ENCODE measurements at places on chromosomes 12 and 14.

GRCh38 chr14:99042381-99043266 lies 229.4 kb downstream of the BCL11B start:
- no peak for DNase-seq

DNA sequence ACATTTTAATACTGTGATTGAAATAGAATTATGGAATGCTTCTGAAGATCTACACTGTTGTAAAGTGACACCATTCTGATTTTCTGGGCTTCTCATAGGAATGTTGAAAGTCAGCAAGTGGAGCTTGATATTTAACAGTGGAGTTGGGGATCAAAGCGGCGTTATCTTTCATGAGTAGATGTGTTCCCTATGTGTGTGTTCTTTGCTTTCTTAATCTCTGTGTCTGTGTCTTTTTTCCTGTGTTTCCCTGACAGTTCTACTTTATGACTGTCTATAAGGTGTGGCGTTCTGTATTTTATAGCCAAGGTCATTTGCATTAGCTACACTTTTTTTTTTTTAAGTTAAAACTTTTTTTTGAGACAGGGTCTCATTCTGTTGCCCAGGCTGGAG lies 24.7 kb downstream of the SYNE2 start:
- DNase-seq: no peak

GRCh38 chr14:76767681-76768656 lies 6.7 kb downstream of the VASH1 start:
- peak; percentile 85 for DNase-seq

- DNase-seq: no peak
These were observed 62.2 kb downstream of the CLMN start for GRCh38 chr14:95257521-95257920.

DNA sequence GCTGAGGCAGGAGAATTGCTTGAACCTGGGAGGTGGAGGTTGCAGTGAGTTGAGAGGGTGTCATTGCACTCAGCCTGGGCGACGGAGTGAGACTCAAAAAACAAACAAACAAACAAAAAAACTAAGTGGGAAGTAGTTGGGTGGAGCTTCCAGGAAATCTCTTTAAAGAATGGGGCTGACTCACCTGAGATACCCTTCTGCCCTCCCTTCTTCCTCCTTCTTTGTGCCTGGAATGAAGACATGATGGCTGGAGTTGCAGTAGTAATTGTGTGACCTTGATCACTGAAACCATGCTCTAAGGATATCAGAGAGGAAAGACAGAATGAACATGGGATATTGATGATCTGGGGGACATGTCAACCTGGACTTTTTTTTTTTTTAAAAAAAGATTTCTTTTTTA lies 87.6 kb upstream of the MED13L start:
- no peak for DNase-seq

DNA sequence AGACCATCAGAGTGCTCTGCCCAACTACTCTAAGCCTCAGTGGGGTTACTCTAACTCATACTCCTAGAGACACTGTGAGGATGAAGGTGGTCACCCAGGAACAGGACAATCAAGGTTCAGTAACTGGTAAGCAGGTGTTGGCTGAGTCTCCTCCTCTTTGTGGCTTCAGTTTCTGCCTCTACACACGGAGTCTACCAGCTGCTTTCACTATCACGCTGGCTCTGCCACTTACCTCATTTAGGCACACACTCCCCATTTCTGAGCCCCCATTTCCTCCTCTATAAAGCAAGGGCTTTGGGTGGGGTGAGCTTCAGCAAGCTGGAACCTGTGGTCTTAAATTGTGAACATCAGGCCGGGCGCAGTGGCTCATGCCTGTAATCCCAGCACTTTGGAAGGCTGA lies 7.3 kb upstream of the TCHP start:
- DNase-seq: peak; percentile 28

DNA sequence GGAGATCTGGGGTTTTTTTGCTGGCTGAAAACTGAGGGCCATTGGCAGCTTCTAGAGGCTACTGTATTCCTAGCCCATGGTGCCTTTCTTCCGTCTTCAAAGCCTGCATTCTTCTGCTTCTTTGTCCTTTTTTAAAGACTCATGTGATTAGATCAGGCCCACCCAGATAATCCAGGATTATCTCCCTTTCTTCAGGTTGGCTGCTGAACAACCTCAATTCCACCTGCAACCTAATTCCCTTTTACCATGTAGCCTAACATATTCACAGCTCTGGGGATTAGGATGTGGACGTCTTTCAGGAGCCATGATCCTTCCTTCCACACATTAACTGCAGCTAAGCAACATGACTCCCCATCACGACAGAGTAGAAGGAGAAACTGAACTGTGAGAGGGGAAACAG lies 985.5 kb downstream of the DIO2 start:
- DNase-seq: no peak

DNA sequence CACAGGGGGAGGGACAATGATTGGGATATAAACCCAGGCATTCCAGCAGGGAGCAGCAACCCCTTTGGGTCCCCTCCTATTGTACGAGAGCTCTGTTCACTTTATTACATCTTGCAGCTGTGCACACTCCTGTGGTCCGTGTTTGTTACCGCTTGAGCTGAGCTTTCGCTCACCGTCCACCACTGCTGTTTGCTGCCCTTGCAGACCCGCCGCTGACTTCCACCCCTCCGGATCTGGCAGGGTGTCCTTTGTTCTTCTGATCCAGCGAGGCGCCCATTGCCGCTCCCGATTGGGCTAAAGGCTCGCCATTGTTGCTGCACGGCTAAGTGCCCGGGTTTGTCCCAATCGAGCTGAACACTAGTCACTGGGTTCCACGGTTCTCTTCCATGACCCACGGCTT lies 64.1 kb downstream of the E2F7 start:
- no peak for DNase-seq

Measured in CD4-positive, alpha-beta T cell treated with Interleukin-15 for 4 hours (primary cell).